A172 (cell line): ENCODE measurements at places on chromosomes 2 and 18. TPM values are rescaled to one million over a fixed set of nuclear protein-coding genes. Genes with fewer than 3 reads are reported as not detected.

IL1A gene
- 0.05 TPM in 1 of 2 replicates, not detected in the other for total RNA-seq

SFTPB gene
- not detected in 2 replicates for total RNA-seq

RESP18 gene
- total RNA-seq, result not detected in 2 replicates

GULP1 gene
- total RNA-seq, result 234 and 320 TPM in 2 replicates

GRCh38 chr2:155633060-155633839 is 699.3 kb downstream of the NR4A2 start:
- peak; percentile 3 for DNase-seq

- DNase-seq, result peak; percentile 2
These were observed 409.2 kb upstream of the HS6ST1 start for GRCh38 chr2:128727914-128728313.

- no peak for DNase-seq
These were observed 46.1 kb upstream of the STPG4 start for GRCh38 chr2:47201224-47201623.

GRCh38 chr2:12155303-12156051 is 409.0 kb downstream of the LPIN1 start:
- peak; percentile 91 for DNase-seq

DNA sequence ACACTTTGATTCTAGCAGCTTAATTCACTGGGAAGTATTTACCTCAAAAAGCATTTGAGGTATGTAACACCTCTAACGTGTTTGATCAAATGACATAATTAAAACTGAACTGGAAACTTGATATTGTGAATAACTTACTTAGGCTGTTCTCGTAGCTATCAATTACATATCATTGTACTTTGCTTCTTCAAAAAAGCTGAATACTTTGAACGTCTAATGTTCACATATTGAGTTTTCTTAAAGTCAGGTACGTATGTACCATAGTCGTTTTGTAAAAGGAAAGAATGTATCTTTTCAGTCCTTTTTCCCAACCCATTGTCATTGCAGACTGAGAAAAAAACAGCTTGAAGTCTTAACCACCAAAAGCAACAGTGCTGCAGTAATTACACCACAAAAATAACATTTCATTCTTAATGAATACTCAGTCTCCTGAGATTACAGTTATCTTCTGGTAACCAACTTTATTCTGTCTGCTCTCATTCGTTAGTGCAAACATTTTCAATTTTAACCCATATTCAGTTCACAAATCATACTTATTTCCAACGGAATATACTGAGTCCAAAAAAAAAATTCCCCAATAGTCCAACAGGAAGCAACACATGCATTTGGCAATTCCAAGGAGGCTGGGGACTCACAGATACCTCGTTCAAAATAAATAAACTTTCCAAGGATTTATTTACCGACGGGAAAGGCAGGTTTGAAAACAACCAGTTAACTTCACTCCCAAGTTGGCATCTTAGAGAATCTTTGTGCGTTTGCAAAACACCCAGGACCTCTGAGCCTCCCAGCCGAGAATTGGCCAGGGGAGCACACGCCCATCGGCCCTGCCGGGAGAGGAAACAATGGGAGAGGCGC is 1.1 kb downstream of the CHN1 start:
- DNase-seq, result peak; percentile 14

DNA sequence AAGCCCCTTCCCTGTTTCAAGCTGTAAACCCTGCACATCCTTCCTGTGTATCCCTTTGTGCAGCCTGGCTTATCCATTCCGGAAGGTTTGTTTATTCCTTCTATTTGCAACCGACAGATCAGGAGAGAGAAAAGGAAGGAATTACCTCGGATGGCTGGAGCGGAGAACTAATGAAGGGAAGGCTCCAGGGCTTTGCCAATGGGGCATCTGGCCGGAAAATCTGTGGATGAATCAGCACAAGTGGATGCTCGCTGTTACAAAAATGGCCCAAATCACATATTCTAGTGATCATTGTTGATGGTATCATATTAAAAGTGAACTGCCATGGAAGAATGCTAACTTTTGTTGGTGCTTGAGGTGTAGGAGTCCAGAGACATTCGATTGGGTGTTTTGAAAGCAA is 97.1 kb downstream of the AQP4 start:
- DNase-seq, result no peak

- no peak for DNase-seq
These were observed 144.3 kb downstream of the MYO3B start for GRCh38 chr2:170322140-170322766.

- DNase-seq, result no peak
These were observed 1280.3 kb upstream of the TMEFF2 start for GRCh38 chr2:193475038-193475437.

GRCh38 chr2:58089081-58089480 is 42.5 kb downstream of the VRK2 start:
- no peak for DNase-seq

DNA sequence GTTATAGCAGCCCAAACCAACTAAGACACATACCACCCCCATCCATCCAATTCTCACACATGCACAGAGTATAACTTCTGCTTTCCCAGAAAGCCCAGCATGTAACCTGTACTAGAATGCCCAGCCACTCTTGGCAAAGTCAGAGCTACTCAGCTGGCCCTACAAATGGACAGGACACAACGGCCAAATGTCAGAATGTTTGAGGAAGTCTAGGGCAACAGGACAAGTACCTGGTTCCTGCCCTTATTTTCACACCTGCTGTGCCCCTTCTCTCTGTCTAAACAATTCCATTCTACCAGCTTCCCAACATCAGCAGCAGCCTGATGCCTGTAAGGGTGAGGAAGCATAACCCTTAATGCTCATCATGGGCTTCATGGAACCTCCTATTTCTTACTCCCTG is 15.1 kb upstream of the BZW1 start:
- DNase-seq, result no peak

GRCh38 chr18:53115876-53116585 is 776.0 kb downstream of the DCC start:
- peak; percentile 3 for DNase-seq

- peak; percentile 13 for DNase-seq
These were observed at the start of gene SYT4 for GRCh38 chr18:43277164-43277600. TSS of gene SYT4 (minus strand) at chr18:43277490. CDS start at chr18:43277281, 209 bp downstream.

- DNase-seq, result no peak
These were observed 79.5 kb downstream of the EVA1A start for GRCh38 chr2:75480971-75481836.
